T-helper 1 cell (primary cell): ENCODE measurements at places on chromosomes 5 and 9.
A peak's percentile ranks its signal among the peaks of the same experiment; 100 is the strongest.

DNA sequence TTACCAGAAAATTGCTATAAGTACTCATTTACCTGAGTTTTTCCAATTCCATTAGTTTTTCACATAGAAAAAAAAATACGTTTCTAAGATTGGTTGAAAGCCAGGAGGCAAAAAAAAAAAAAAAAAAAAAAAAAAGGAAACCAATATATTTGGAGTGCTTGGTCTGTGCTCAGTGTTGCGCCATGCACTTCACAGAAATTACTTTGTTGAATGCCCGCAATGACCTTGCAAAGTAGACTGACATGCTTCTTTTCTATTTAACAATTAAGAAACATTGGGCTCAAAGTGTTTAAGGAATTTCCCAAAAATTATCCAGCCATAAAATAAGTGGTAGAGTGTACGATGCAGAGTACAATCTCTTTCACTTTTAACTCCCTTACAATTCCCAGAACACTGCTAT is 65.2 kb upstream of the PAPPA start:
- DNase-seq, result no peak

GRCh38 chr9:121966706-121967105 is 126.4 kb downstream of the TTLL11 start:
- no peak for DNase-seq

- DNase-seq, result no peak
Measured at GRCh38 chr5:109516390-109516789, 106.6 kb upstream of the PJA2 start.

DNA sequence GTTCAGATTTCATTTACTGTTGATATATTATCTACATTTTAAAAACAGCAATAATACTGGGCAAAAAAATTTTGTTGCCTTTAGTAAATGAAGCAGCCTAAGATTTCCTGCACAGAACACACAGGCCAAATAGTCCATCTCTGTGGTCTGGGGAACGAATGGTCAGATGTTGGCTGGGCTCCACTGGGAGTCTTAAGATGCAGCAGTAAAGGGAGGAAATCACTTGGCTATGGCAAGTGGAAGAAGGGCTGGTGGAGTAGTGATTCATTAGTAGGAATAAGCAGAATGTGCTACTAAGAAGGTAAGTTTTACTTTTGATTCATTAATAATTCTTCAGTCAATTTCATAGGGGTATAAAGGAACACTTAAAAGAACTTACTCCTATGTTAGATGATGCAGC is 91.1 kb upstream of the ARRDC3 start:
- no peak for DNase-seq

DNA sequence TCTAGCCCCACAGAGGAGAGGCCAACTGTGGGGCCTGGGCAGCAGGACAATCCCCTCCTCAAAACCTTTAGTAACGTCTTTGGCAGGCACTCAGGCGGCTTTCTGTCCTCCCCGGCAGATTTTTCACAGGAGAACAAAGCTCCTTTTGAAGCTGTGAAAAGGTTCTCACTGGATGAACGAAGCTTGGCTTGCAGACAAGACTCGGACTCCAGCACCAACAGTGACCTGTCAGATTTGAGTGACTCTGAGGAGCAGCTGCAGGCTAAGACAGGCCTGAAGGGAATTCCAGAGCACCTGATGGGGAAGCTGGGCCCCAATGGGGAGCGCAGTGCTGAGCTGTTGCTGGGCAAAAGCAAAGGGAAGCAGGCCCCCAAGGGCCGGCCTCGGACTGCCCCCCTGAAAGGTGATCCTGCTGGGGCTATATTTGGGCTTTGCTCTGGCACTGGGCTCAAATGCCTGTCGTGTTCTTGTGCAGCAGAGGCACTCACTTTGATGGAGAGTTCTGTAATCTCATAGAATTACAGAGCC is 39.4 kb downstream of the KDM3B start:
- DNase-seq, result no peak

DNA sequence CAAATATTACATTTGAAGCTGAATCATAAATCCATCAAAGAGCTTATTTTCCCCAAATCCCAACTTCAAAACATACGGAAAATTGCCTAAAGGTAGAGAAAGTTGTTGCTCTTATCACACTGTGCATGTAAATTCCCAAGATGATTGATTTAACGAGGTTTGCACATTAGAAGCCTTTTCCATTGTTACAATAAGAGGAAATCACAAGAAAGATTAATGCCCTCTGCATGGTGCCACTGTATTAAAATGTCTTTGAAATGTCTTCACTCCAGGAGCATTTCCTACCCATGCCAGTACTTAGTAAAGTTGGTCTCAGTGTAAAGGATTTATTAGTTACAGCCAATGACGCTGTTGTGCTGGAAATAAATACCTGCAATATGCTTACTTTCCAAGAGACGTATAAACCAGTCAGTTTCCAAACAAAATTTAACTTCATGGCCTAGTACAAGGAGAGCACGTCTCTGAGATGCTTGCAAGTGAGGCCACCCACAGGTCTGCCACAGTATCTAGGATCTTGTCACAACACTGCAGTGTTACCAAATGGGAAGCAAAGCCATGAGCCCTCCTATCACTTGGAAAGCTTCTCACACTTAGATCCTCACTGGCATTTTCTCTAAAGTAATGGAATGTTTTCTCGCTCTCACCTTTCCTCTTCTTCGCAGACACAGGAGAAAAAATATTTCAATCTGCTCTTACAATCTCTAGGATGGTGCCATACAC is 112.4 kb downstream of the CETN3 start:
- DNase-seq, result no peak

DNA sequence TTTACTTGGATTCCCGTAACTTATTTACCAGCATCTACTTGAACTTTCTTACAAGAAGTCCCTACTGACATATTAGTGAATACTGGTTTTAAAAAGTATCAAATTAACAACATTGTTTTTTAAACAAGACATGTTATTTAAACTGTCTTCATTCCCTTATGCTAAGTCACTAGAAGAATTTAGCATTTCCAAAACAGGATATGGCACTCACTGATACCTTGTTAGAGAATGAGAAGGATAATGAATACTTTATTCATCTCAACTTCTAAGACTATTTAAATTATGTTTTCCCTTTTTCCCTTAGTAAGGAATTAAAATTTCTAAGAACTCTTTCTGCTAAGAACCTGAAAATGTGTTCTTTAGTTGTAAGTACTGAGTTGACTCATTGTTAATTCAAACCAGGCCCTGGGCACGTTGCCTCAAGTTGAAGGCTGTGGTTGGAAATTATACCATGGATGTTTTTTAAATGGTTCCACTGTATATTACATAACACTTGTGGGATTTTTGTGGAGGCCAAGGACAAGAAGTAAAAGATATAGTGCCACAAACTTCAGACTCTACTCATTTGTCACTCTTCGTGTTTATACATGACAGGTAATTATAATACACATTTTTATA is 219.0 kb upstream of the EDIL3 start:
- DNase-seq, result no peak

- no peak for DNase-seq
Measured at GRCh38 chr9:138003485-138004190, 126.1 kb downstream of the CACNA1B start.

DNA sequence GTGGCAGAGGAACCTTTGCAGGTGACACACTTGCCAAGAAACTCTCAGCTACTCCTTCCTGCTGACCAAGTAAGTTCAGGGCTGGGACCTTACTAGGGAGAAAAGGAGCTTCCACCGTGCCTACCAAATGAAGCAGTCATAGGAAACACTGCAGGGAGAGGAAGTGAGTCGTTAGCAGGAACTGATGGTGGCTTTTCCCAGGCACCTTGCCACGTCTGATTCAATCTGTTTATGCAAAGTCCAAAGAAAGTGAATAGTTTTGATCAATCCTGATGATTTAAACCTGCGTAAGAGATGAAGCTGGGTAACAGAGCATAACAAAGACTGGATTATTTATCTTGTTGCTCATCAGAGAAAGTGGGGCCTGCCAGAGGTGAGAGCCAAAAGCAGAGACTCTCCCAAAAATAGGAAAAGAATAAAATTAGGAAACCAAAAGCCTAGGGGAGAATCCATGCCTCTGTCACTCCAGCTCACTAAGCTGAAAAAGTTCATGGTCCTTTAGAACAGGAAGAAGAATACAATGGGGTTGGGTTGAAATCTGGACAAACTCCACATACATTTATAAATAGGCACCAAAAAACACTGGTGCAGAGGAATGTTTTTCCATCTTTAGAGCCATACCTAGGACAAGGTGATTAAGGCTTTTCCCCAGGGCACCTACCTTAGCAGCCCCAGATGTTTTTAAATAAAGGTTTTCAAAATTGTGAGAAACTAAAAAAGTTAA is 9.3 kb upstream of the PFDN1 start:
- no peak for DNase-seq

GRCh38 chr5:131814990-131815389 is 18.2 kb upstream of the FNIP1 start:
- DNase-seq, result no peak

DNA sequence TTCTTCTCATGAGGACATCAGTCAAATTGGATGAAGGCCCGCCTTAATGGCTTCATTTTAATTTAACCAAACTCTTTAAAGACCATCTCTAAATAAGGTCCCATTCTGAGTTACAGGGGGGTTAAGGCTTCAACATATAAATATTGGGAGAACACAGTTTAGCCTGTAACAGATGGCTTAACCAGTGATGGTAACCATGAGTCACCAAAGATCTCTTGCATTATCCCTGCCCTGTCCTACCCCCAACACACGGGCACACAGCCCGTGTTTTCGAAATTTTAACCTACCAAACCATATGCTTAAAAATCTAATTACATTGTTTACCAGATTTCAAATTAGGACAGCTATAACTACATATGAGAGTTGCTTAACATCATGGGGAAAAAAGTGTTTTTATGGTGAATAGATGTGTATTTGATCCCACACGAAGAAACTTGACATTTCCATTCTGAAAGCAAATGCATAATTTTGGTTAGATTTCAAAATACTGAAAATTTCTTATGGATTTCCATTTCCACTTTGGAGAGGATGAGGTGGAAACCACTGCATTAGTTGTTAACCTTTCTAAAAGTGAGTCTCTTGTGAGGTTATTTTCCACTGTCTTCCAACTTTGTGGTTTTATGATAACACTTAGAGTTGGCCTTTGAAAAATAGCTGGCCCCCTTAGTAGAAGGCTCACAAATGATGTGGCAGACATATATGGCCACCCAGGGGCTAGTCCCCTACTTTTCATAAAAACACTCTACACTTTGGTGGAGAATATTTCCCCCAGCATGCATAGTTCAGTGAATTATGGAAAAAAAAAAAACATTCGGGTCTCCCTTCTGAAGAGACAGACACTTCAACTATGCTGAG is 849.3 kb downstream of the TLE1 start:
- no peak for DNase-seq

DNA sequence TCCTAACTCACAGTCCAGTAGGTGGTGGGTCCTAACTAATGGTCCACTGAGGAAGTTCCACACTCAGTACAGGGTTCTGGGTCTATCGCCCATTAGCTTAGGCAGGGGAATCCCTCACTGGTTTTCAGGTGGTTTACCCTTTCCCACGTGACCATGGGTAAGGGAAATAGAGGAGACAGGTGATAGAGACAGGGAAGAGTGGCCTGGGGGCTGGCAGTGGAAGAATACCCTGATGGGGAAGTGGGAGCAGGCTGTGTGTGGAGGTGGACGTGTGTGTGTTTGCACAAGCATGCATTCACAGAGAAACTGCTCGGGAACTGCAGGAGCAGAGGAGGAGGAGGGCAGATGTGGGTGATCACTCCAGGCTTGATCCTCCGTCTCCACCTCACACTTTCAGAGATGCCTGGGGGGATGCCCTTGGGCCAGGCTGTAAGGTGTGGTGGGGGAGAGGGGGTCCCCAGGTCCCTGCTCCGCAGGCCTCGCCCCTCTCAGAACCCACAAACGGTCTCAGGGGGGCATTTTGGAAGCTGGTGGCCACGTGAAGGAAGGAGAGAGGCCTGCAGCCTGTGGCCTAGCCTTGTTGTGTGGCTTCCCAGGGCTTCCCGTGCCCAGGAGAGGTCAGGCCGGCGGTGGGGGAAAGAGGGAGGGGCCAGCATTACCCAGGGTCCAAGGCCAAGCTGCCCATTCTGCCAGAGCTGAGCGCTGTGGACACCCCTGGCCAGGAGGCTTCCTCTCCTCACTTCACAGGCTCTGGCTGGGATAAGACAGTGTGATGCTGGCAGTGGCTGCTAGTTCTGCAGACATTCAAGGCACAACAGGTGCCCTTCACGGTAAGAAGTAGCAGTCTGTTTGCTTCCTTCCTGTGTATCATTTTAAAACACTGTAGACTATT is 80.0 kb downstream of the OTULIN start:
- DNase-seq, result no peak

DNA sequence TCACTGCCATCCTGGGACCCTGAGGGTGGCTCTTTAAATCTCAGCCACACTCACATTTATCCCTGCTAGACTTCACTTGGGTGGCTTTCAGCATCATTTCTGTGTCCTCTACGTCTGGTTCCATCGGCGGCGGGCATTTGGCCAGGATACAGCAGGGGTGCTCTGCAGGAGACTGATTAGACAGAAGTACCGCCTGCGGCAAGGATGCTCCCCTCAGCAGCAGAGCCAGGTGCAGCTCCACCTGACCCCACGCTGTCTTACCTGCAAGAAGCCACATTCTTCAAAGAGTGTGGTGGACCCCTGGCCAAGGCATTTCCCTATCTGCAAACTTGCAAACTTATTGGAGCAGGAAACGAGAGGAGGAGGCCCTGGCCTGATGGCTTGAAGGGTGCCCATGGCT is 309.8 kb upstream of the IRX4 start:
- peak; percentile 2 for DNase-seq

DNA sequence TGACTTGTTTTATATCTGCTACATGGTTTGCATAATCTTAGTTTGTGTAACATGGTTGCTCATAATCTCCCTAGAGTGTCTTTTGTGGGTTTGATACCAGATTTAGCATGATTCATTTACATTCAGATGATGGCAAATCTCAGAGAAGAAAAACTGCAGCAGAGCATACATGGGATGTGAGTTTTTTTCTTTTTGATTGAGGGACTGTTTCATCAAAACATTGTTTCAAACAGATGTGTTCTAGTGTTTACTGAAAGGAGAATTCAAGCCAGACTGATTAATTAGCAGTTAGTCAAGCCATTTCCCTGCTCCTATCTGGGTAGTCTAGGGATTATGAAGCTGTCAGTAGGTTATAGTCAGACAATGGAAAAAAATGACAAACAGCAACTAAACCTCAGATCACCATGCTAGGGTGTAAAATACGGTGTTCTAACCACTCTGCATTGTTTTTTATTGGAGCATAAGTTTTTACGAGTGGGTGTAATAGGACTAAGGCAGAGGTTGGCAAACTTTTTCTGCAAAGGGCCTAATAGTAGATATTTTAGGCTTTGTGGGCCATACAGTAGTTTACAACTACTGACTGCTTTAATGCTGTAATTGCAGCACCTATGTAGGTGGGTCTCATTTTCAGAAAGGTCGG is 10.5 kb upstream of the GDNF start:
- DNase-seq, result no peak

GRCh38 chr5:66113160-66113559 is 30.9 kb upstream of the SREK1 start:
- no peak for DNase-seq

- DNase-seq, result peak; percentile 55
Measured at GRCh38 chr9:98074115-98074990, 17.8 kb downstream of the NANS start.

DNA sequence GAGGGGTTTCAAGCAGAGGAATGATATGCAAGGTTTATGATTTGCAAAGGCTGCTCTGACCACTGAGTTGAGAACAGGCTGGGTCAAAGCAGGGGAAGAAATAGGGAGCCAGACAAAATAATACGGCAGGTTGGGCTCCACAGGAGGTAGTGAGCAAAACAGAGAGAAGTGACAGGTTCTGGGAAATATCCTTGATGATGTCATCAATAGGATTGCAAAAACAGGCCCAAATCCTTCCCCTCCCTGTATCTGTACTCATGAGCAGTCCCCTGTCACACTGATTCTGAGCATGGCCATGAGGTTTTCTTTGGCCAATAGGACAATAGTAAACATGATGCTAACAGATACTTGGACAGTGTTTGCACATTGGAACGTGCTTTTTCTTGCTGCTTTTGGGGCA is 471.8 kb upstream of the BRINP1 start:
- no peak for DNase-seq
